Gastrocnemius medialis (tissue), 4 donors: ENCODE measurements at places on chromosomes 1 and 21.

GRCh38 chr1:97063532-97063931 is 341.9 kb downstream of the PTBP2 start:
- DNase-seq, result no peak

GRCh38 chr21:37452227-37452626 is 85.7 kb downstream of the DYRK1A start:
- peak; percentile 76 for DNase-seq

- DNase-seq, result no peak
Observed at GRCh38 chr1:11455967-11456570, 22.9 kb upstream of the DISP3 start.

GRCh38 chr1:228004331-228004855 is 2.4 kb upstream of the WNT3A start:
- peak; percentile 4 for DNase-seq

- DNase-seq, result no peak
Observed at GRCh38 chr1:91012196-91012595, 9.6 kb downstream of the ZNF644 start.

GRCh38 chr1:193520472-193520871 is 334.1 kb upstream of the B3GALT2 start:
- no peak for DNase-seq

DNA sequence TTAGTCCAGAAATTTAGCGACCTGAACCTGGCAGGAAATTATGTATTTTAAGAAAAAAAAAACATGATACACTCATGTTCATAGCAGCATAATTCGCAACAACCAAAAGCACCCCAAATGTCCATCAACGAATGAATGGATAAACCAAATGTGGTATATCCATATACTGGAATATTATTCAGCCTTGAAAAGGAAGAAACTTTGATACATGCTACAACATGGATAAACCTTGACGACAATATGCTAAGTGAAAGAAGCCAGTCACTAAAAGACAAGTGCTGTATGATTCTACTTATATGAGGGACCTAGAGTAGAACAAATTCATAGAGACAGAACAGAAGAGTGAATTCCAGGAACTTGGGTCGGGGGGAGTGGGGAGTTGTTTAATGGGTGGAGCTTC is 698 bp upstream of the OLIG1 start:
- DNase-seq, result no peak

- DNase-seq, result no peak
Observed at GRCh38 chr1:201573923-201574322, 35.0 kb downstream of the NAV1 start.

DNA sequence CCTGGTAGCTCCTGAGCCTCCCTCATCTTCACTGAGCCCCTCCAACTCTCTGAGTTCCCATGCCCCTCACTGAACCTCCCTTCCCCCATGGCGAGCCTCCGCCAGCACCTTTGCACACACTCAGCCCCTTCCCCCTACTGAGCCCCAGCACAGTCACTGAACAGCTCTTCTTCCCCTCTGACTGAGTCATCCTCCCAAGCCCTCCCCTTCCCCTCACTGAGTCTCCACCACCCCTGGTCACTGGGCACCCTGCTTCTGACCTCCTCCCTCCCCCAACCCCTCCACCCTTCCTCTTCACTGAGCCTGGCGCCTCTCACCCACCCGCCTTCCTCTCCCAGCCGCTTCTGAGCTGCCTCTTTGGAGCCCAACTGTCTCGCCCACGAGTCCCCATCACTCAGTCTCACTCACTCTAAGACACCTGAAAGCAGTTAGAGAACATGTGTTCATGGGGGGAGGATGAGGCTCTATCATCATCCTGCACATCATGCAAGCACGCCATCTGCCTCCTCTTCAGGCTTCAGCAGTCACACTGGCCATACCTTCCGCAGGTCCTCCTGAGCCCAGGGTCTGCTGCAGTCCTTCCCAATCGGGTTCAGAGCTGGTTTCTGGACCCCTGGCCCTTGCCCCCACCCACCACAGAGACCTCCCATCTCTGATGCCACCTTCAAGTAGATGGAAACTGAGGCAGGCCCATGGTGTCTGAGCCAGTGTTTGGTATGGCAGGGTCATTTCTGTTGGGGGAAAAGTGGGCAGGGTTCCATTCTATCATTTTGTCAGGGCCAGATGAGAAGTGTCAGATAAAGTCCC is 2.0 kb upstream of the TRNP1 start:
- DNase-seq, result no peak

GRCh38 chr1:214958486-214958885 is 124.1 kb upstream of the KCNK2 start:
- no peak for DNase-seq

- peak; percentile 74 for DNase-seq
Observed at GRCh38 chr1:180953291-180954004, 40.8 kb downstream of the KIAA1614 start.

GRCh38 chr1:109804660-109805059 is 40.9 kb upstream of the EPS8L3 start:
- no peak for DNase-seq

GRCh38 chr1:193472838-193473398 is 286.5 kb upstream of the B3GALT2 start:
- no peak for DNase-seq

- no peak for DNase-seq
Observed at GRCh38 chr1:204709960-204710912, 24.7 kb upstream of the LRRN2 start.

DNA sequence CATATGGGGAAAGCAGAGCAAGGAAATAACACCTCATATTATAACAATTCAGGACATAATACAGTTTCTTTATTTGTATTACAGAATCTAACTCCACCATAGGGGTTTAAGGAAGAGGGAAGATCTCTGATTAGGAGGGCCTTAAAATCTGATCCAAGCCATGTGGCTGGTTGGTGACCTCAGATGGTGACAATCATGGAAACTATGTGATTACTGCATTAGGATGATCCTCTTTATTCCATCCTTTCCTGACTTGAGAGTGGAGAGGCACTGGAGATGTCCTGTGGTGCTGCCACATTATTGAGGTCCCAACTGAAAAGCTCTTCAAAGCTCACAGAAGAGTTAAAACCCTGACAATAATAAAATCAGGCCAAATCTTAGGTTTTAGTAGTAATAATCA is 168.1 kb upstream of the BEND5 start:
- no peak for DNase-seq

DNA sequence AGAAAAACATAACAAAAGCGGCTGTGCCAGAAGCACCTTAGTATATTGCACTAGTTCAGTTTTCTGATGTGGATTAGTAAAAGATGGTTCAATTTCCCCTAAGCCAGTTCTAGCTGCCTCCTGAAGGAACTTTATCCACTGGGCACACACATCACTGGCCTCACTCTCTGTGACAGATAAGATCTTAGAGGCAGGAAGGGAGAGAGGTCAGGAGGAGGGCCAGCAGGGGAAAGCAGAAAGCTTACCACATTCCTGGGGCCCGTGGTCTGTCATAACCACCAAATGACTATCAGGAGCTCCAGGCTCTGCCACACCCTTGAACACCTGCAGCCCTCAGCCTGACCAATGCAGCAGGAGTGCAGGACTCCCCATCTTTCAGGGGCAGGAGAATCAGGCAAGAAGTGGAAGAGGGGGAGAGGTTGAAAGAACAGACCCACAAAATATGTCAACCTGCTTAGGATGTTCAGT is 37.8 kb downstream of the LRRC71 start:
- DNase-seq, result no peak

GRCh38 chr1:115893545-115893944 is 52.6 kb upstream of the NHLH2 start:
- no peak for DNase-seq

DNA sequence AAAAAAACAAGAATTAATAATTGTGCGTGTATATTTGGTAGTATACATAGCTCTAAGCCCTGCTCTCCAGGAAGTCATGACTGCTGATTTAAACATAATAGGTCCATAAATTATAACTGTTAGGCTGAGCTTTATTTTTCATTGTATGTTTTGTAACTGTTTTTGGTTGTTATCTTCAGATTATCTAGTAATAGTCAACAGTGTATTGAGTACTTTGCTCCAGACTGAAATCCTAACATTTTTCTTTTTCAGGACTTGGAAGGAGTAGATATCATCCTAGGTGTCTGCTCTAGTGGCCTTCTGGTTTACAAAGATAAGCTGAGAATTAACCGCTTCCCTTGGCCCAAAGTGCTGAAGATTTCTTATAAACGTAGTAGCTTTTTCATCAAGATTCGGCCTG is 90.9 kb downstream of the TMEM200B start:
- DNase-seq, result no peak
